ENCODE measurements at places on chromosomes 2 and 18.

DNA sequence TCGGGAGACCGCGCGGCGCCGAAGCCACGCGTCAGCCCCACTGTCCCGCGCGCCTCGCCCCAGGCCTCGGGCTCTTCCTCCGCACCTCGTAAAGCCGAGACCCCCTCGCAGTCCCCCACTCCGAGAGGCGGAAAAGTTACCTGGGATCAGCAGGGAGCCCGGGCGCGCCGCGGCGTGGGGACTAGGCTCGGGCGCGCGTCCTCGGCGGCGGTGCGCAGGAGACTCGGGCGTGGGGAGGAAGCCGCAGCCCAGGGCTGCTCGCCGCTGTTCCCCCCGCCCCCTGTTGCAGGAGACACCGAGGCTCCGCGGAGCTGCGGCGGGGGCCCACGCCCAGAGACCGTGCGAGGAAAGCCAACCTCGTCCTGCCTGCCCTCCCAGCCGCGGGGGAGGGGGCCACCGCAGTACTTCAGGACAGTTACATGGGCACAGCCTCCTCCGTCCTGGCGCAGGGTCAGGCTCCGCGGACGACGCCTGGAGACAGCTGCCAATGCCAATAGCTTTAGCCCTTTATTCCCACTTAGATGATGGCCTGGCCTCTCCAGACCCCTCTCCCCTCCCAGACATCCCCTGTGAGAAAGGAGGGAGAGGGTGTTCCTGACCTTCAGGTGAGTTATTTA lies at the start of gene EPB41L3:
Gene EPB41L3, minus strand, starts transcription at position 225 of the 617 bp plus-strand sequence. CDS start 54,814 bp downstream, outside the sequence.
- no peak for DNase-seq

GRCh38 chr2:202037086-202037485 lies 3.4 kb downstream of the FZD7 start:
- DNase-seq = no peak

- DNase-seq = no peak
These were observed 55.9 kb upstream of the APCDD1 start for GRCh38 chr18:10398571-10398970.

GRCh38 chr2:37654419-37654818 lies 17.0 kb downstream of the CDC42EP3 start:
- no peak for DNase-seq

- DNase-seq = no peak
These were observed 234.8 kb upstream of the PXDN start for GRCh38 chr2:1979138-1979537.

DNA sequence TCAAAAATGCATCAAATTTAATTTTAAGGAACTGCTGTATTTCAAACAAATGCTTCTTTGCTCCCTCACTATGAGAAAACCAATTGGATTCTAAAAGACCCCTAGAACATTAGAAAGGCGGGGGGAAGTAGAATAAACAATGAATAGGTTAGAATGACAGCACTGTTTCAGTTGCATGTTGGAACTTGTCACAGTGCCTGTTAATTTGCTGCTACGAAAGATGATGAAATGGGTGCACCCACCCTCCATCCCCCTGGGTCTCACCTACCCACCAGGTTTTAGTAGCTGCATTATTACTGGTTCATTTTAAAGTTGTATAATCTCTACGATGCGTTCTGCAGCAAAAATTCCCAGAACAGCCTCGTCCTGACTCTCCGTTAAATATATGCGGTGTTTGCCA lies 193.0 kb upstream of the COPS8 start:
- no peak for DNase-seq

GRCh38 chr18:35231052-35231451 lies 9.8 kb upstream of the ZNF397 start:
- DNase-seq = peak; percentile 41

GRCh38 chr2:232434563-232435374 lies 21.2 kb upstream of the ALPI start:
- no peak for DNase-seq

GRCh38 chr2:231687133-231687852 lies 21.0 kb upstream of the PTMA start:
- no peak for DNase-seq

DNA sequence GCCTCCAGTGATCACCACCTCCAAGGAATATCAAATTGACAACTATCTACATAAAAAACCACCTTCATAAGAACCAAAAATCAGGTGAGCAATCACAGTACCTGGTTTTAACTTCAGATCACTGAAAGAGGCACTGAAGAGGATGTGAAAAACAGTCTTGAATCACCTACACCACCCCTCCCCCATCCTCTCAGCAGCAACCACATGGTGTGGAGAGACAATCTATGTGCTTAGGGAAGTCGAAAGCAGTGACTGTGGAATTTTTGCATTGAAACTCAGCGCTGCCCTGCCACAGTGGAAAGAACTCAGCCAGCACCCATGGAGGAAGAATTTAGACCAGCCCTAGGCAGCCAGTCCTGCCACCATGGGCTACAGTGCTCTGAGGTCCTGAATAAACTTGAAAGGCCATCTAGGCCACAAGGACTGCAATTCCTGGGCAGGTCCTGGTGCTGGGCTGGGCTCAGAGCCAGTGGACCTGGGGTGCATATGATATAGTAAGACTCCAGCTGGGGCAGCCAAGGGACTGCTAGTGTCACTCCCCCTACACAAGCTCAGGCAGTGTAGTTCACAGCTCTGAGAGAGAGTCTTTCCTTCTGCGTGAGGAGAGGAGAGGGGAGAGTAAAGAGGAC lies 75.6 kb downstream of the ATL2 start:
- no peak for DNase-seq

GRCh38 chr18:54257015-54257414 lies 12.3 kb upstream of the POLI start:
- no peak for DNase-seq

GRCh38 chr2:221245045-221245444 lies 327.1 kb downstream of the EPHA4 start:
- DNase-seq = no peak

- no peak for DNase-seq
These were observed 167.6 kb upstream of the TNP1 start for GRCh38 chr2:217027414-217027813.

GRCh38 chr2:151200844-151201243 lies 60.8 kb downstream of the RBM43 start:
- DNase-seq = no peak

GRCh38 chr2:144678736-144679135 lies 158.8 kb upstream of the ZEB2 start:
- no peak for DNase-seq

DNA sequence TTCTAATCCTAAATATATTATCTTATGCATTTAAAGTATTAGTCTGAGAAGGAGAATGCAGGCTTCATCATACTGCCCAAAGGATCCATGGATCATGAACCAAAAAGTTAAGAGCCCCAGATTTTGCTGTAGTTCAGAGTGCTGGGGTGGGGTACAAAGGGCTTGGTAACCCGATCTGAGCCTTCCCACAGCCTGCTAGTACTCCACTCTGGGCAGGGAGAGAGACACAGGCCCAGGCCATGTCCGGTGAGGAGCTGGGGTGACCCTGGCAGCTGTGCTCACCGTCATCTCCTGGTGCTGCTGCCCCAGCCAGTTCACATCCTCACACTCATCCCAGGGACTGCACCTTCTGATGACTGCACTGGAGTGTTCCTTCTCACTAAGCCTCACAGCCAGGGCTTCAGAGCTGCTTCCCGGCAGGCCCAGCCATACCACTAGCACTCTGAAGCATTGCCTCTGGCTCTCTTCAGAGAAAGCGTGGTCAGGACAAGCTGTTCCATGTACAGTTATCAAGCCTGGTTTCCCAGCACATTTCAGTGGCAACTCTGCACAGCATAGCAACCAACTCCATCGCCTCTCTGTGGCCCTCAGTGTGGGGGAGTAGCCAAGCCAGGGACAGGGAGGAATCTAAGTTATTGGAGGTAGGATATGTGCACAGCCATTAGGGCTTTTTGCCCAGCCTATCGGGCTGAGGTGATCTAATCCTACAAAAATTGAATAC lies 189.0 kb upstream of the CTAGE1 start:
- no peak for DNase-seq

DNA sequence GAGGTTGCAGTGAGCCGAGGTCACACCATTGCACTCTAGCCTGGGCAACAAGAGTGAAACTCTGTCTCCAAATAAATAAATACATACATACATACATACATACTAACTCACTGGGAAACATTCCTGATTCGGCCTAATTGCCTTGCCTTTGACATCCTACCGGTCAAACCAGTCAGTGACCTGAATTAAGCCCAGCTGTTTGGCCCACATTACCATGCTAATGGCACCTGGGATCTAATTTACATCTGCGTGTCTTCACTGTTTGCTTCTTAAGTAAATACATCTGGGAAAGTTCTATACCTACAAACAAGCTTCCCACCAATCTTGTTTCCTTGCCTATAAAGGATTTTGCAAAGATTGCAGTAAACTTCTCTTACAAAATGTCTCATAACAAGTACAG lies 230.2 kb upstream of the ZC3H15 start:
- no peak for DNase-seq

DNA sequence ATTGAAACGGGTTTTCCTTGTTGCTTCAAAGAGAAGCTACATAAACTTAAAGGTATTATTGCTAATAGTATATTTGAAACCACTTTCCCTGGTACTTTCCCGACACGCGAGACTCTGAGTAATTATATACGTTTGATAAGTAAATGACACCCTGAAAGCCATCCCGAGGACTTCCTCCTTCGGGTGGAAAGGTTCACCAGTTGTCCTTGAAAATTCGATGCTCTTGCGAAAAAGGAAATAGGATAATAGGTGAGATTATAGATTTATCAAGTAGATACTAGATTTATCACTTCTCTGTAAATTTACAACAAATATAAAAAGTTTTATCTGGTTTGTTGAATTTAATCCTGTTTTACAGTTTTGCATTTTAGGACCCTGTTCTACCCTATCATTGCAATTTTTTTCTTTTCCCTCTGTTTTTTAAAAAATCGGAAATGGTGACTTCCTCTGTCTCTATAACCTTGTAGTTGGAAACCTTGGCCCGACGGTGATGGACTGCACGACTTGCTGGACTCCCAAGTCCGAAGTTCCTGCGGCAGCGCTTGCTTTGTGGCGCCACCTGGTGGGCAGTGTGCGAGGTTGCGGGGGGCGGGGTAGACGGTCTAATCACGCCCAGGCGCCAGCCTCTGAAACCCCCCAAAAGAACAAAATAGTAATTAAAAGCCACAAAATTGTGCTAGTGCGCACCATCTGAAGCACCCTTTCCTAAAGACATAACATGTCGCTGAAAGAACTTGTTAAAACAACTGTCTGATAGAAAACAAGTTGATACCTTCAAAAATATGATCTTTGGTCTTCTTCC lies 972 bp upstream of the DLX2 start:
- peak; percentile 45 for DNase-seq

GRCh38 chr2:183995632-183996031 lies 602.7 kb upstream of the ZNF804A start:
- DNase-seq = no peak

DNA sequence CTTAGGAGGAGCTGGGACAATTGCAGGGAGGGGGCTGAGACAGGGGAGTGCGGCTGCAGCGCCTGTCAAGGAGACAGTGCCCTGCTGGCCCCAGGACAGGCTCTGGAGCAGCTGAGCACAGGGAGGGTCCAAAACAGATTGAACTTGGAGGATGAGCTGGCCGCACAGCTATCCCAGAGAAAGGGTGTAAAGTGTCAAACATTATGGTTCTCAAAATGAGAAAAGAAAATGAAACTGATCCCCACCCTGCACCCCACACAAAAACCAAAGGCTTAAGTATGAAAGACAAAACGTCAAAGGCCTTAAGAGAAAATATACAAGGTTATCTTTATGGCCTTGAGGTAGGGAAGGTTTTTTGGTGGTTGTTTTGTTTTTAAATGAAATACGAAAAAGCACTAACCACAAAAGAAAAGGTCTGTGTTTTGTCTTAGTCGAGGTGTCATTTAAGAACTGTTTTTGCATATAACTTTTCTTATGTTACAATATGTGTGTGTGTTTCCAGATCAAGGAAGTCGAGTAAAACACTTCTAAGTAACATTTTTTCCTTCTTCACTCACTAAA lies 111.8 kb downstream of the HDAC4 start:
- DNase-seq = no peak

DNA sequence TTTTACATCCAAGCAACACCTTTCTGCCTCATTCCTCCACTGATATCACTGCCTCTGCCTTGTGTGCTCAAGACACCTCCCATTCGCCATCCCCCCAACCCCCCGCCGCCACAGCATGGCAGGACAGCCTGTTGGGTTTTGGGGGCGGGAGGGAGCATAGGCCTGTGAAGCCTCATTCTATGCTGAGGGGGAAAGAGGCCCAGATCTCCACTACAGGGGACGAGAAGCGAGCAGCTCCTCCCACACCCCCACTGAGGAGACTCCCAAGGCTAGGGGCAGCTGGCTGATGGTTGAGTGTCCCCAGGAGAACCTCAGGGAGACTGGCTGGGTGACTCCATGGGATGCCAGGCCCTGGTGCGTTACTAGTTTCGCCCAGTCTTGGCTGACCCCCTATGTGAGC lies 214.3 kb upstream of the SIX2 start:
- no peak for DNase-seq

Measured in forelimb muscle (tissue), 1 donor.